ENCODE measurements at places on chromosomes 2 and 18.

DNA sequence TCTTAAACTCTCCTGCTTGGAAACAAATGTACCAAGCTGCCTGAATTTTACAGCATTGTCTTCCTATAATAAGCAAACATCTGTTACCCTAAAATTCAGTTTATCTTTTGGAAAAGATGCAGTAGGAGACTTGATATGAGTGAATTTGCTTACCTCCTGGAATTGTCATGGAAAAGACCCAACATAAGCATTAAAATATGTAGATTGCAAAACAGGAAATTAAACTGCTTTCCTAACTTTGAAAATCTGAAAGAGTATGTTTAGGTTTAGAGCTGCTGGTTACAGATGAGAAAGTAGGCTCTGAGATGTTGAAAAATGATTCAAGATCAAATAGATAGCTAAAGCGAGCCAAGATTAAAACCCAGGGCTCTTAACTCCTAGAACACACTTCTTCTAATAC is 316.5 kb downstream of the SOX11 start:
- DNase-seq, result no peak

DNA sequence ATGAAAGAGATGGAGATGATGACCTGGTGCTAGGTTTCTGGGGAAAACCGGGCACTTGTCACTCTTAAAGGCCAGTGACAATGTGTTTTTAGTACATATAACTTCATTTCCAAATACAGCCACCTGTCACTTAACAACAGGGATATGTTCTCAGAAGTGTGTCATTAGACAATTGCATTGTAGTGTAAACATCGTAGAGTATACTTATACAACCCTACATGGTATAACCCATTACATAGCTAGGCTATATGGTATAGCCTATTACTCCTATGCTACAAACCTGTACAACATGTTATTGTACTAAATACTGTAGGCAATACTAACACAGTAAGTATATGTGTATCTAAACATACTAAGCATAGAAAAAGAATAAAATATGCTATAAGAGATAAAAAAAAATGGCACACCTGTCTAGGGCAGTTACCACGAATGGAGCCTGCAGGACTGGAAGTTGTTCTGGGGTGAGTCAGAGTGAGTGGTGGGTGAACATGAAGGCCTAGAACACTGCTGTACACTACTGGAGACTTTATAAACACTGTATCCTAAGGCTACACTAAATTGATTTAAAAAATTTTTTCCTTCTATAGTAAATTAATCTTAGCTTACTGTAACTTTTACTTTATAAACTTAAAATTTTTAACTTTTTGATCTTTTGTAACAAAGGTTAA is 123.2 kb downstream of the THADA start:
- DNase-seq, result no peak

- DNase-seq, result no peak
These were observed 7.1 kb upstream of the STAMBP start for GRCh38 chr2:73821669-73822068.

DNA sequence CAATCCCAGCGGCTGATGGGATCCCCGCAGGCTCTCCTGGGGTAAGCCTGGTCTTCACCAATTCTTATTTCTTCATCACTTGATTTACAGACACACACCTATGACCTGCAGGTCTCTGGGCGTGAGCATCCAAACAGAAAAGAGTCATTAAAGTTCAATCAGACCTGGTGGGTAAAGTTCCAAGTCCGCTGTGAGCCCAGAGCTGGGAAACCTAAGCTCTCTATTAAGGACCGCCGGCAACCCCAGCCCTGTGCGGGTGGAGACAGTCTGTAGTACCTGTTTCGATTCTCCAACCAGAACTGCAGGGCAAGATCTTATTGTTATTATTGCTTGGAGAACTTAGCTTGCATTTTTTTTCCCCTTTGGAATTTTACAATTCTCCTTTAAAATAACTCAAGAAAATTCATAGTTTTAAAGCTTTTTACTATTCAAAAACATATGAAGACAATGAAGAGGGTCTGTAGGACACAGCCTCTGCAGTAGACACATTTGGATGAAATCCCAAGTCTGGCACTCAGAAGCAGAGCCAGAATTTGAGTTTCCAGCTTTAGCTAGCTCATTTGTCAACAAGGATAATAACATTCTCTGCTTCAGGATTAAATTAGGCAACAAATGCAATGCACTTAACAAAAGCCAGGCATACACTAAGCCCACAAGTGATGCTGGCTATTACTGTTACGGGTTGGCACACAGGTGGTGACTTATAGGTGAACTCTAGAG is 376.4 kb downstream of the INSIG2 start:
- peak; percentile 27 for DNase-seq

DNA sequence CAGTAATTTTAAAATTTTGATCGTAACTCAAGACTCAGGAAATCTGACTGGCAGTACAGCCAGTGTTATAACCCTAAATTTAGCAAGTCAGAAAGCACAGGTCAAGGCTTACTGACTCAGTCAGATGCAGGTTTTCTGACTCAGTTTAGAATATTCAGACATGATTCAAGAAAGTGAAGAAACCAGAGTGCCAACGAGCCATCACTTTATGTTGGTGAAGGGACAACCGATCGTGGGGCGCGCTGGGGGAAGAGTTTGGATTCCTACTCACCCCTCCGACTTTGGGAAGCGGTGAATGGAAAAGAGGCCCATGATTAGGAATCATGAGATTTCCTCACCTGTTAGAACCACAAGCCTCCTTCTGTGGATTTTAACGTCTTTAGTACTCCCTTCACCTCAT is 998 bp downstream of the RNF149 start:
- no peak for DNase-seq

- no peak for DNase-seq
These were observed 1038.6 kb downstream of the CBLN2 start for GRCh38 chr18:71505526-71505925.
